Cardiac muscle cell (in vitro differentiated cells and primary cell): ENCODE measurements at places on chromosomes 5 and 9.

- H3K27ac ChIP-seq = no peak overlapping the region
- no peak for DNase-seq
- no peak overlapping the region for H3K4me3 ChIP-seq
- H3K36me3 ChIP-seq = no peaks in the 10 kb centered on the region
- no peaks in the 10 kb centered on the region for H3K4me1 ChIP-seq
- H3K27me3 ChIP-seq = no peaks in the 10 kb centered on the region
Measured at GRCh38 chr5:79256563-79256962, 20.6 kb downstream of the JMY start.

- no peaks in the 10 kb centered on the region for H3K27me3 ChIP-seq
- H3K27ac ChIP-seq = peak overlapping the region; percentile 74
- peaks cover 39% of the 10 kb centered on the region for H3K4me1 ChIP-seq
- no peaks in the 10 kb centered on the region for H3K36me3 ChIP-seq
Measured at GRCh38 chr5:173859408-173860159, 28.6 kb upstream of the CPEB4 start.

DNA sequence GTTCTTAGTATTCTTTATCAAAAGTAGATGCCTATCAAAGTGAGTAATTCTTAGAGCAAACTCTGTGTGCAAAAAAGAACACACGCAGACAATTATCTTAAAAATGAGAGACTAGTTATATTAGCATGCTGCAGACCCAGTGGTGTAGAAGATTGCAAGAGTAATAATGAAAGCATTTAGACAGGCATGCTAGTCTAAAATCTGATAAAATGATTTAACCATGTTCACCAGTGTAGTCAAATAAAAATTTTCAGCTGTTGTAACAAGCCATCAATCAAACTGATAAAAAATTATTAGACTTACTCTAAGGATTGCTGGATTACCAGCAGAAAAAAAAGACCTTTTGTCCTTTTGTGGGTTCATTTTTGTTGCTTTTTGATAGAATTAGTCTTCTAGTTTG lies 241.9 kb upstream of the TLE4 start:
- H3K4me3 ChIP-seq = no peak overlapping the region
- DNase-seq = no peak
- H3K27me3 ChIP-seq = no peaks in the 10 kb centered on the region
- H3K36me3 ChIP-seq = no peaks in the 10 kb centered on the region
- no peaks in the 10 kb centered on the region for H3K4me1 ChIP-seq

DNA sequence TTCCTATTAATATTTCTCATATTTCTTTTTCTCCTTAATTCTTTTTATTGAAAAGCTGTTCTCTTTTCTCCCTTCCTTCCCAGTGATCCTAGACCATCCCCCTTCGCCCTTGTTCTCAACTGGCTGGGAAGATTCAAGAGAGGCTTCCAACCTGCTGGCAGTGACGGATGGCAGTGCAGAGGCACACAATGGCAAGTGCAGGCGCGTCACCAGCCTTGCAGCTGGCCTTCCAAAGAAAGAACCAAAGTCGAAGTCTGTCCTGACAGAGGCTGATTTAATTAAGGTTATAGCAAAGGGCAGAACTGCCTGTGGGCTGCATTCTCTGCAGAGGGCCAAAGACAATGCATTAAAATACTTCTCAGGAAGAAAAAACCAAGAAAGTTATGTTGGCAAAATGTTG lies 7.4 kb downstream of the CEMIP2 start:
- H3K36me3 ChIP-seq = no peaks in the 10 kb centered on the region
- no peak for DNase-seq
- H3K4me3 ChIP-seq = no peak overlapping the region
- no peaks in the 10 kb centered on the region for H3K27me3 ChIP-seq
- peaks cover 32% of the 10 kb centered on the region for H3K4me1 ChIP-seq
- H3K27ac ChIP-seq = no peak overlapping the region

DNA sequence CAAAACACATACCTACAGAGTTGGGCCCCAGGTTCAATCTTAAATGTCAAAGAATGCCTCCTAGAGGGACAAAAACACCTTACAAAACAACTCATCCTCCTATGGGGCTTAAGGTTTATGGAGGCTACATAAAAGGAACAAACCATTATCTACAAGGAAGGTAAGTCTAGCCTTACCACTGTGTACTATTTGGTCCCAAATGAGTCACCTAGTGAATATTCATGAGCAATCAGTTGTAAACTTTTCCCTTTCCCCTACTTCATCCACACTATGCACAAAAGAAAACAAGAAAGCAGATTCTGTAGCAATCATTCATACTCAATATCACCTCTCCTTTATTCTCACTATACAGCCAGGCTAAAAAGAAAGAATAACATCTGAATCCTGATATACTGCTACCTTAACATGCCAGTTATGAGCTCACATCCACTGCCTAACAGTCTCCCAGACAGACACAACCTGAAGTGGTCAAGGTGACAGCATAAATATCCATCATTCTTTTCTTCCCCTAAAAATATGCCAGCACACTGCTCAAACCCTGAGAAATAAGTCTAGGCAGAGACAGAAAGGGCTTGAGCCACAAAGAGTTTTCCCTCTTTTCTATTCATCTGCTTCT lies 6.2 kb downstream of the OXCT1 start:
- peaks cover 8% of the 10 kb centered on the region for H3K36me3 ChIP-seq
- no peak overlapping the region for H3K27ac ChIP-seq
- no peak for DNase-seq
- H3K27me3 ChIP-seq = no peaks in the 10 kb centered on the region
- H3K4me1 ChIP-seq = no peaks in the 10 kb centered on the region
- no peak overlapping the region for H3K4me3 ChIP-seq

- H3K27me3 ChIP-seq = no peaks in the 10 kb centered on the region
- no peak overlapping the region for H3K27ac ChIP-seq
- H3K36me3 ChIP-seq = no peaks in the 10 kb centered on the region
- H3K4me1 ChIP-seq = no peaks in the 10 kb centered on the region
Measured at GRCh38 chr5:57575839-57576238, 93.2 kb upstream of the ACTBL2 start.

DNA sequence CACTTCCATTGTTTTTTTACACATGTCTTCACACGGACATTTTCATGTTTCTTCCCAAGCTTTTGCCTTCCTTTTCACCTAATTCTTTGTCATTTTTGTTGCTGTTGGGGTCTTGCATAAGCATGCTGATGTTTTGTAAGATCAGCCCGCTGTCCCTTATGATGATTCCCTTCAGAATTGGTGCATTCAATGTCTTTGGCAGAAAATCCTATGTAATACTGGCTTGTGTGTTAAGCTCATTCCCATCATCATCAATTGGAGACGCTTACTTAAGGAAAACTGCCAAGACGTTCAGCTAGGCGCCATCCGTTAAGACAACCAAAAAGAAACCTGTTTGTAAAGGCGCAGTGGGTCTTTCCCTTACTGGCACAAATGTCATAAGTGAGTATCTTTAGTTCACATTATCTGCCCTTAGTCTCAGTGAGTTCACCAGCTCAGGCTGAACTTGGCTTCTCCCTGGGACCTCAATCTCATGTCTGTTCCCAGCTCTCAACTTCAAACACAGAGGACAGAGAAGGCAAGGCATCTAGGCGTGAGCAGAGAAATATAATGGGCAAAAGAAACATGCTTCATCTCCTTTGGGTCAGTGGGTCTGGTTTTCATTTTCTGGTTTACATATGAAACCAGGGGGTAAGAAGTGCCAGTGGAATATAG lies 97.9 kb downstream of the EFNA5 start:
- no peak overlapping the region for H3K4me3 ChIP-seq
- H3K4me1 ChIP-seq = peaks cover 24% of the 10 kb centered on the region
- no peak overlapping the region for H3K27ac ChIP-seq
- no peaks in the 10 kb centered on the region for H3K36me3 ChIP-seq

GRCh38 chr5:179161901-179162300 lies 101.7 kb downstream of the ZNF354C start:
- H3K36me3 ChIP-seq = no peaks in the 10 kb centered on the region
- H3K27ac ChIP-seq = no peak overlapping the region
- H3K27me3 ChIP-seq = no peaks in the 10 kb centered on the region
- no peaks in the 10 kb centered on the region for H3K4me1 ChIP-seq

GRCh38 chr9:6188466-6188865 lies 27.1 kb upstream of the IL33 start:
- no peak for DNase-seq
- H3K4me3 ChIP-seq = no peak overlapping the region
- no peaks in the 10 kb centered on the region for H3K36me3 ChIP-seq
- H3K4me1 ChIP-seq = no peaks in the 10 kb centered on the region
- H3K27ac ChIP-seq = no peak overlapping the region

DNA sequence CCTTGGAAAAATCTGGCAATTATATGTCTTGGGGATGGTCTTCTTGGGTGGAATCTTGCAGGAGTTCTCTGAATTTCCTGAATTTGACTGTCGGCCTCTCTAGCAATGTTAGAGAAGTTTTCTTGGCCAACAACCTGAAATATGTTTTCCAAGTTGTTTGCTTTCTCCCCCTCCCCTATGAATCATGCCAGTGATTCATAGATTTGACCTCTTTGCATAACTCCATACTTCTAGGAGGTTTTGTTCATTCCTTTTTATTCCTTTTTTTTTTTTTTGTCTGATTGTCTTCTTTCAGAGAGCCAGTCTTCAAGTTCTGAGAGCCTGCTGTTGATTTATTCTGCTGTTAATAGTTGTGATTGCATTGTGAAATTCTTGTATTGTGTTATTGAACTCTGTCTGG lies 56.7 kb upstream of the SLC44A1 start:
- no peaks in the 10 kb centered on the region for H3K36me3 ChIP-seq
- no peaks in the 10 kb centered on the region for H3K4me1 ChIP-seq
- H3K4me3 ChIP-seq = no peak overlapping the region
- no peak overlapping the region for H3K27ac ChIP-seq
- H3K27me3 ChIP-seq = no peaks in the 10 kb centered on the region

DNA sequence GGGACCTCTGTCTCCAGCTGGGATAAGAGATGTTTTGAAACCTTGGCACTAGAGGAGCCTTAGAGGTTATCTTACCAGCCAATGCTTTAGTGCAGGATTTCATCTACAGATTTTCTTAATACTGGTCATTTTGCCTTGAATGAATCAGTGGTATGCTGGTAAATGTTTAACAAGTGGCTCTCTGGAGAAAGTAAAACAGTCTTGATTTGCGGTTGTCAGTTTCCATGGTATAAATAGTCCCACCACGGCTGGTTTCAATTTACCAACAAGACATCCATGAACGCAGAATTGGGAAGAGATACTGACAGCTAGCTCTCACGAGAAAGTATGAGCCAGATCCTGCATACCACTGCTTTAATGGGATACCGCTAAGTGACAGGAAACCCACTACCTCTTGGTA lies 56.7 kb upstream of the CXCL14 start:
- no peak overlapping the region for H3K4me3 ChIP-seq
- H3K27ac ChIP-seq = no peak overlapping the region
- H3K27me3 ChIP-seq = no peaks in the 10 kb centered on the region
- H3K4me1 ChIP-seq = no peaks in the 10 kb centered on the region
- H3K36me3 ChIP-seq = no peaks in the 10 kb centered on the region

DNA sequence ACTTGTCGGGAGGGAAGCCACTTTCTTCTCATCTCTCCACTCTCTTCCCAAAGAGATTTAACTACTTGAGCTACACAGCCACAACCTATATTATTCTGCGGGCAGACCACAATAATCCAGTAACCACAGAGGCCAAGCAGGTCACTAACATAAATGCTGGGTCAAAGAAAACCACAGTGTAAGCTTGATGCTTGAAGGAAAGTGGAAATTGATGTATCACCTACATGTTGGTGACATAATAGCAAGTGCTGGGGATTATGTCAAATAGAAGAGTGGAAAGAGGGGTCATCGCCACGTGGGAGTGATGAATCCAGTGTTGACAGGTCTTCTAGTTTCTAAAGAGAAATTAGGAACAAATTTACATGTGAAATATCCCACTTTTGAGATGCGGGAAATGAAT lies 40.9 kb downstream of the RFK start:
- no peaks in the 10 kb centered on the region for H3K36me3 ChIP-seq
- H3K27ac ChIP-seq = no peak overlapping the region
- H3K4me1 ChIP-seq = no peaks in the 10 kb centered on the region

GRCh38 chr9:138083873-138084272 lies 206.3 kb downstream of the CACNA1B start:
- H3K27me3 ChIP-seq = no peaks in the 10 kb centered on the region
- no peak for DNase-seq
- H3K4me3 ChIP-seq = no peak overlapping the region
- no peaks in the 10 kb centered on the region for H3K36me3 ChIP-seq

DNA sequence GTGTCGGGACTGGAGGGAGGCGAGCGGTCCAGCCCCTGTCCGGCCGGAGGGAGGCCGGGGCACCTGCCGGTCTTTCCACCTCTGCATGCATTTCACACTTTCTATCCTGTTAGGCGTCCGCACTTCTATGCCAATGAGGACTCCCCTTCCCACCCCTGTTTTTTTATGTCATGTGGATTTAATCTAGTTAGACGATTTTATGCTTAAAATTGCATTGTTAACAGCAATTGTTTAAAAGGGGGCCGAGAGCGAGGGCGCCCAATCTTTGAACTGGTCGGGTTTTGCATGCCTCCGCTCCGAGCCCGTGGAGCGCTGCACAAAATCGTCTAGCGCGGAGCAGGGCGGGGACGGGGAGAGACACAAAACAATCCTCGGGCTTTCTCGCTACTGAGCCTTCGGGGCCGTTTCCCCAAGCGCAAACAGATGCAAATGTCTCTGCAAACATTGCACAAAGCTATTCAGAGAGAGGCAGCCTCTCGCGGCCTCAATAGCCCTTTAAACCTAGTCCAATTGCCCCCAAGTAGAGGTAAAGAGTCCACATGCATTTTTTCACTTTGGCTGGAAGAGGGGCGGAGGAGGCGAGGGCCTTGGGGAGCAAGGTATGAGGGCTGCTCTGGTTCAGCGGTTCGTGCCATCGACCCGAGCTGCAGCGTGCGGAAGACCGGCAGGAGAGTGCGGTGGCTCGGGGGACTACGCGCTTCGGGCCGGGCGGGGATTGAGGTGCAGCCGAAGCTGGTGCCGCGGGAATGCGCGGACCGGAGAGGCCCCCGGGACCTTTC lies 37.5 kb upstream of the TIFAB start:
- H3K4me1 ChIP-seq = no peaks in the 10 kb centered on the region
- no peak overlapping the region for H3K27ac ChIP-seq
- no peaks in the 10 kb centered on the region for H3K36me3 ChIP-seq
- H3K27me3 ChIP-seq = peaks cover 100% of the 10 kb centered on the region

GRCh38 chr9:74403581-74403980 lies 93.6 kb upstream of the RORB start:
- no peaks in the 10 kb centered on the region for H3K36me3 ChIP-seq
- H3K4me1 ChIP-seq = no peaks in the 10 kb centered on the region
- no peak overlapping the region for H3K27ac ChIP-seq
- DNase-seq = no peak
- H3K27me3 ChIP-seq = no peaks in the 10 kb centered on the region

DNA sequence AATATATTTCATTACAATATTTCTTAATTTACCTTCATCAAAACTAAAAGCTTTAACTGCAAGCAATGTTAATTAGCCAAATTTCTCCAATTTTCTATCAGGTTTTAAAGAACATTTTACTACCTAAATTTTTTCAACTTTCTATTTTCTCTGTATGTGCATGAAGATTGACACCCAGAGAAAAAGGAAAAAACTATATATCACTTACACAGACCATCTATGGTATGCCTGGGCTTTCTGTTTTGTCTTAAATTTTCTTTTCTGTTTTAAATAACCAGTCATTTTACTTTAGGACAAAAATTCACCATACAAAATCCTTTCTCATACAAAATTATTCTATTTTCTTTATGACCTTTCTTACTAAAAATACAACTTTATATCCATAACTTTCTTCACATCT lies 13.8 kb upstream of the IL7R start:
- no peaks in the 10 kb centered on the region for H3K4me1 ChIP-seq
- no peak for DNase-seq
- H3K27me3 ChIP-seq = no peaks in the 10 kb centered on the region
- H3K4me3 ChIP-seq = no peak overlapping the region
- H3K36me3 ChIP-seq = no peaks in the 10 kb centered on the region

GRCh38 chr9:130114741-130115140 lies 57.5 kb upstream of the NCS1 start:
- no peak for DNase-seq
- peaks cover 6% of the 10 kb centered on the region for H3K4me1 ChIP-seq
- no peak overlapping the region for H3K27ac ChIP-seq
- H3K4me3 ChIP-seq = no peak overlapping the region
